Activated naive CD4-positive, alpha-beta T cell (primary cell): ENCODE measurements at places on chromosomes 7 and 10.

DNA sequence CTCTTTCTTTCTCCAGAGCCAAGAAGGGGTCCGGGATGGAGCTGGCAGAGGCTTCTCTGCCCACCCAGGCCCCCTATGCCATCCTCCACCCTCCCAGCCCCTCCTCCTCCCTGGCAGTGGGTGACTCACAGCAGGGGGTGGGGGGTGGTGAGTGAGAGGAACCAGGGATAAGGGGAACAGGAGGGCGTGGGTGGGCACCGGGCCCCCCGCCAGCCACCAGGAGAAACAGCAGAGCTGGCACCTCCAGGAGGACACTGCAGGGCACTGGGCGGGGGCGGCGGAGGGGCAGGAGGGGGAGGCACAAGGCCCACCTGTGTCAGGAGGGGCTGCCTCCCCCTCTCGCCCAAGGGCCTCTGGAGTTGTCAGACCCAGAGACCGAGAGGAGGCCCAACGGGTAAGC is 56.0 kb downstream of the CAMK2B start:
- no peak for DNase-seq

- no peak for DNase-seq
Measured at GRCh38 chr7:8982338-8982992, 549.1 kb downstream of the NXPH1 start.

DNA sequence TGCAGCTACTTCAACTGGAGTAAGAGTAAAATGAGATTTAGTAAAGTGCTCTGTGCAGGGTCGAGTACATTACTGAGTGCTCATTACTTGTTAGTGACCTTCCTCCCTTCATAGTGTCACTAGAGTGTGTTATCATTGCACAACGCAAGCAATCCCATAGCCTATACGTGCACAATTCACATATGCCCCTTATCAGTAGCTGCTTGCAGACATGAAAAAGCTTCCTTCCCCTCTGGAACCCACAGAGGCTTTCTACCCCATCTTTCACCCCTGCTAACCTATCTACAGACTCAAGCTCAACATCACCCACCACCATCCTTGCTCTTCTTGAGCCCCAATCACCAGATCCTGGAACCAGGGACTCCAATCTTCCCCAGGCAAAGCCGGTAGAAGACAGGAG is 59.3 kb downstream of the C7orf25 start:
- DNase-seq, result no peak

DNA sequence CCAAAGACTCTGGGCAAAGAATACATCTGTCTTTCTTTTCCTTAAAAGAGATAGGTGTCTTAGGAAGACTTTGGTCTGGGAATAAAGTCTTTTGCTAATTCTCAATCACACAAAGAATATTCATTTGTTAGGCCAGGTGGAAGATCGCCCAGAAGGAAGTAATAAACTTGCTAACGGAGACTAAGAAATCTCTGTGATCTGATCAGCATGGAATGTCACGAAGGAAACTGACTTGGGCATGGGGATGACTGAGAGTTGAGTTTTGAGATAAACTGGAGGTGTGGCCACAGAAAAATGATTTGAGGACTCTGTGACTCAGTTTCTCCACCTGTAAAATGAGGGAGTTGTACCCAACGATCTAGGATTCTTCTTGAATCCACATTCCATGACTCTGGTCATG is 161.1 kb upstream of the SVIL start:
- DNase-seq, result no peak

DNA sequence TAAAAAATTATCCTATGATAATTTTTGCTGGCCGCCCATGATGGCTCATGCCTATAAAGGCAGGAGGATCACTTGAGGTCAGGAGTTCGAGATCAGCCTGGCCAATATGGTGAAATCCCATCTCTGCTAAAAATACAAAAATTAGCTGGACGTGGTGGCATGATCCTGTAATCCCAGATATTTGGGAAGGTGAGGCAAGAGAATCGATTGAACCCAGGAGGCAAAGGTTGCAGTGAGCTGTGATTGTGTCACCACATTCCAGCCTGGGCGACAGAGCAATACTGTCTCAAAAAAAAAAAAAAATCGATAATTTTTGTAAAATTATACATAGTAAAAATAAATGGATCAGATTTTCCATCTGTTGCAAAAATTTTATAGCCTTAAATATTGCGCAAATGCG is 31.7 kb upstream of the CDK14 start:
- no peak for DNase-seq

- no peak for DNase-seq
Measured at GRCh38 chr10:4141471-4141870, 356.5 kb upstream of the KLF6 start.

DNA sequence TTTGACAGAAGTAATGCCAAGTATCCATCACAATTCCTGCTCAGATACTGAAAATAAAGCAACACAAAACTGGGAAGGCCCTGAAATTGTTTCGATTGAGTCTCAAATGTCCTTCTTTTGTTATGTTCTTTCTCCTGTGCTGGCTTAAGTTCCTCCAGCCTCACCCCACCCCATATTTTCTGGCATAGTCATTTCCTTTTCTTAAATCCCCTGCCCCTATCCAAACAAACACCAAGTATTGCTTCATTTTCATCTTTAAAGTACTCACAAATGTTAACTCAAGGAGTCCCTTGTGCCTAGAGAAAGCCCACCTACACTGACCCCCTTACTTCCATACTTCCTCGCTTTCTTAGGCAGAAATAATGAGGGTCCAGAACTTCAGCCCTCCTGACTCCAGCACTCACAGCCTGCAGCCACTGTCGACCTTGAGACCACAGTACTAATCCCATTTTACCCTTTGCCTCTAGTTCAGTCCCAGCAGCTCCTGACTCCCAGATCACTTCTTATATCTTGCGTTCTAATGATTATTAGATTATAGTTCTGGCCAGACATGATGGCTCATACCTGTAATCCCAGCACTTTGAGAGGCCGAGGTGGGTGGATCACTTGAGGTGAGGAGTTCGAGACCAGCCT is 73.2 kb upstream of the ST8SIA6 start:
- DNase-seq, result no peak

DNA sequence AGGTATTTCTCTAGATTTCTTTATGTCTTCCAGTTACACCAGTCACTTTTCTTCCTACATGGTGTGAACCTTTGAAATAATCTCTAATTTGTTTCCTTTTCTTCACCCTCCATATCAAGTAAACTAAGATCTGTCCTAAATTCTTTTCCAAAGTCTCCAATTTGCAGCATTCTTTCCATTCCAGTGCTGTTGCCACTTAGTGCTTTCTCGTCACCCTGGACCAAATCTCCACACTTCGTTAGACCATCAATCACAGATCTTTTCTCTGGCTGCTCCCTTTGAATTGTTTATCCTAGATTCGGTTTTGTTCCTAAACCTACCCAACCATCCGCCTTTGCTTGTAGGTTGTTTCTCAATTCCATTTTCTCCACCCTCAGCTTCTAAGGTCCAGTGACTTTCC is 74.7 kb downstream of the DYNC1I1 start:
- DNase-seq, result no peak

GRCh38 chr10:69474742-69475432 is 23.6 kb downstream of the TSPAN15 start:
- DNase-seq, result no peak

- DNase-seq, result no peak
Measured at GRCh38 chr10:97393034-97393573, 8.0 kb downstream of the RRP12 start.

GRCh38 chr10:46247808-46248569 is 38.8 kb upstream of the ANTXRL start:
- DNase-seq, result no peak

DNA sequence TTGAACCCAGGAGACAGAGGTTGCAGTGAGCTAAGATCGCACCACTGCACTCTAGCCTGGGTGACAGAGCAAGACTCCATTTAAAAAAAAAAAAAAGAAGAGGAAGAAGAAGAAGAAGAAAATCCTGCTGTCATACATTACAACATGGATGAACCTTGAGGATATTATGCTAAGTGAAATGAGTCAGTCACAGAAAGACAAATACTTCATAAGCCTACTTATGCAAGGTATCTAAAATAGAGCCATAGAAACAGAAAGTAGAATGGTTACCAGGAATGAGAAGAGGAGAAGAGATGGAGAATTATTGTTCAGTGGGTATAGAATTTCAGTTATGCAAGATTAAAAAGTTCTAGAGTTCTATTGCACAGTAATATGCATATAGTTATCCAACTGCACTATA is 466.5 kb downstream of the PLXNA4 start:
- DNase-seq, result no peak

- DNase-seq, result no peak
Measured at GRCh38 chr7:90759710-90760109, 163.6 kb downstream of the CDK14 start.

- DNase-seq, result no peak
Measured at GRCh38 chr7:47413526-47414341, 168.2 kb downstream of the TNS3 start.

DNA sequence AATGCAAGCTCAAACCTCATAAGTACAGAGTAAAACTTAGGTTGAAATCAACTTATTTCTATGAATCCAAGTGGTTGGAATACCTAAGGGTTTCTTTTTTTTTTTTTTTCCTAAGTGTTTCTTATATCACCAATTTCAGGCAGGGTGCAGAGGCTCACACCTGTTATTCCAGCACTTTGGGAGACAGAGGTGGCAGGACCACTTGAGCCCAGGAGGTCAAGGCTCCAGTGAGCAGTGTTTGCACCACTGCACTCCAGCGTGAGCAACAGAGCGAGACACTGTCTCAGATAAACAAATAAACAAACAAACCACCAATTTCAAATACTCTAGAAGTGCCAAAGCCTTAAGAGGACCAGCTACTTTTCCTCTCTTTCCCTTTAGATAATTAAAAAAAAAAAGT is 39.2 kb upstream of the SPOCK2 start:
- no peak for DNase-seq

- no peak for DNase-seq
Measured at GRCh38 chr10:118251791-118252190, 90.3 kb downstream of the FAM204A start.

GRCh38 chr10:98257961-98258360 is 10.0 kb downstream of the LOXL4 start:
- no peak for DNase-seq

DNA sequence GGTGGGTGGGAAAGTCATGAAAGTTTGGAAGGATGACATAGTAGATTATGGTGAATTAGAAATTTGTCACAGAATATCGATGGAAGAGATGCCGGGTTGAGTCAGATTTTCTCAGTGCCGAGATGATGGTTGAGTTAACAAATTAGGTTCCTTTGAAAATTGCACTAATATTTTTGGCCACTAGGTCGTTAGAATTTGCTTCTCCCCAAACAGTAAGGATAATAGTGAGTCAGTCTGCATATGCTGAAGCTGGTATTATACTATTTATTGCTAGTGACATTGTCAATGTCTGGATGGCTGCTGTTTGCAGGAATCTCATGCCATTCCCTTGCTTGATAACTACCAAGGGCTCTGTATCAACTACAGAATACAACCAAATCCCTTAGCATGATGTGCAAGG is 37.7 kb upstream of the MINDY3 start:
- no peak for DNase-seq

DNA sequence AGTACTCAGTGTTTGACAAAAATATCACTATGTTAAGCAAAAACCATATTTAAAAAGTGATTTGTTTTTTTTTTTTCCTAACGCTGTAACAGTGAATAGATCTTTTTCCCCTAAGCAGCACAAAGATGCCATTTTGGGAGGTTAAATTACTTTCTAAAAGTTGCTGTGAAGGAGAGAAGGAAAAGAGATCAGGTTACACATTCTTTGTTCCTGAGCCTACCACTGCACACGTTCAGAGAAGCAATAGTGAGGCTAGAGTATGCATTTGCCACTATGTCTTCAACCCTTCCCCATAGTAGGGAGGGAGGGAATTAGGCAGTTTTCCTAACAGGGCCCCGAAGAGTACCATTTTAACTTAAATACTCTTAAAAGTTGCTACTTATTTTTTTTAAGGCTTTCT is 38.9 kb downstream of the BMPR1A start:
- DNase-seq, result no peak

DNA sequence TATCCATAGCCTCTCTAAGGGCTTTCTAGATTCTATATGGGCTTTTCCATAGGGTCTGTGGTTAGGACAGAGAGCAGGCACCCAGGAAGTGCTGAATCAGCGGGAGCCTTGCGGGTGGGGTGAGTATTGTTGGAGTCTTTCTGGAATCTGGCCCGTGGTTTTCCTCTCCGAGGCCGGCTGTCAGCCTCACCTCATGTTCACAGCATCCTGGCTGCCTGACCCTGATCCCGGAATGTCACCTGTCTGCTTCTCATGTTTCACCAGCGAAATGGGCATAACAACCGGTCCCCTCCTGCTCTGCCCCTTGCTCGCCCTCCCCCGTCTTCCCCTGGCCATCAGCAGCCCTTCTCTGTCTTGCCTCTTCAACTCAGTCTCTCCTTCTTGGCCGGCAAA is 36.5 kb downstream of the DDIT4 start:
- no peak for DNase-seq

GRCh38 chr7:45013465-45013967 is 13.5 kb downstream of the CCM2 start:
- DNase-seq, result no peak
